ENCODE measurements at places on chromosomes 1 and 21. TPM values are rescaled to one million over a fixed set of nuclear protein-coding genes. Genes with fewer than 3 reads are reported as not detected.

The KRTAP6-2 gene
- not detected for total RNA-seq

The TRIM63 gene
- total RNA-seq = 0.17 TPM

The C8B gene
- not detected for total RNA-seq

The LCE1B gene
- not detected for total RNA-seq

The CD101 gene
- total RNA-seq = 0.10 TPM

The FLG2 gene
- total RNA-seq = not detected

The AMIGO1 gene
- 1.1 TPM for total RNA-seq

All from A549 treated with CORT108297 at 1 μM for 4 hours (cell line).